ENCODE measurements at places on chromosomes 1 and 21. TPM values are rescaled to one million over a fixed set of nuclear protein-coding genes. Genes with fewer than 3 reads are reported as not detected.

Gene S100B
- total RNA-seq, result not detected

Gene TCHH
- total RNA-seq, result 0.08 TPM

Gene FAM151A
- 78.9 TPM for total RNA-seq

Gene EFNA4
- 3.3 TPM for total RNA-seq

Gene CELA2A
- total RNA-seq, result 0.91 TPM

Gene TPTE
- total RNA-seq, result not detected

GRCh38 chr1:172885971-172886370 is 164.8 kb downstream of the TNFSF18 start:
- no peak for DNase-seq

DNA sequence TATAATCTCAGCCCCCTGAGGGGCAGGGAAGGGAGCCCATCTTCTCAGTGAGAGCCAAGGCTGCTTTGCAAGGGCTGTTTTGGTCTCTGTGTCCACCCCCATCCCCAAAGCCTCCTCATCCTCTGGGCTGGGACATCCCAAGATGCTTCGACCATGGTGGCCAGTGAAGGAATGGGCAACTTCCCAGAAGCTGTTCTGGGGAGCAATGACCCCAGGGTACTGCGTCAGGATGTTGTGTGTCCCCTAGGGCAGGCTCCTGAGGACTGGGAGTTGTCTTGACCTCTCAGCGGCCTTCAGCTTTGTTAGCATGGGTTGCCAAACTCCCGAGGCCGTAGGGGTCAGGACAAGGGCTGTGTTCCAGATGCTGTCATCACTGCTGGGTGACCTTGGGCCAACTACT is 238.4 kb upstream of the POU3F1 start:
- DNase-seq, result peak; percentile 50

DNA sequence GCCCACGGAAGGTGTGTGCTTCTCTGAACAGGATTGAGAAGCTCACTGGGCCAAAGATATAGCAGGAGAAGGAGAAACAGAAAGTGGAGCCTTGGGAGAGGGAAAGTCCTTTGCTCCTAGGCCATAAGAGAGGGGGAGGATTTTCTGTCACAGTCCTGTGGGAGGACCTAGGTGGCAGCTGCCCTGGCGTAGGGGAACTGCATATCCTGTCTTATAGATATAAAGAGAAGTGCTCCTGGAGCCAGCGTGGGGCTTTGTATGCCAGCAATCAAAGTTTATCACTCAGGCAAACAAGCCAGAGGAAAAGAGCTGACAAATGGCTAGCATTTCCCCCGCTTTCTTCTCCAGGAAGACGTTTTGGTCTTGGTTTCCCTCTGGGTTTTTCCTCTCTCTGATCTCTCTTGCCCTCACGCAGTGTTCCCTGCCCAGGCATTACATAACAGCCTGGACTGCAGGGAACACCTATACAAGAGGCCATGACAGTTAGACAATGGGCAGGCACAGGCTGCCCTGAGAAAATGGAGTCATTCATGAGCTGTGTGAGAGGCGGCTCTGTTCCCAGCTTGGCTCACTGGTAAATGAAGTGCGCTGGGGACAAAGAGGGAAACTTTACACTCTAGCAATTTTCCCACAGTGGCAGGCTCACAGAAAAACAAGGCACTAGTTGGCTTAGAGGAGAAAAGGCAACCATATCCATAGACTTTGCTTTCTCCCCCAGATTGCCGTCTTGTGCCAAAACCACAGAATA is 52.5 kb upstream of the ZNF648 start:
- no peak for DNase-seq

- DNase-seq, result peak; percentile 32
Observed at GRCh38 chr1:53377438-53377841, 49.6 kb upstream of the LRP8 start.

- DNase-seq, result no peak
Observed at GRCh38 chr1:156148216-156148615, 5.2 kb upstream of the SEMA4A start.

GRCh38 chr1:117346206-117346928 is 20.9 kb upstream of the MAN1A2 start:
- DNase-seq, result no peak

- DNase-seq, result peak; percentile 89
Observed at GRCh38 chr1:99685516-99686180, 39.7 kb downstream of the PALMD start.

DNA sequence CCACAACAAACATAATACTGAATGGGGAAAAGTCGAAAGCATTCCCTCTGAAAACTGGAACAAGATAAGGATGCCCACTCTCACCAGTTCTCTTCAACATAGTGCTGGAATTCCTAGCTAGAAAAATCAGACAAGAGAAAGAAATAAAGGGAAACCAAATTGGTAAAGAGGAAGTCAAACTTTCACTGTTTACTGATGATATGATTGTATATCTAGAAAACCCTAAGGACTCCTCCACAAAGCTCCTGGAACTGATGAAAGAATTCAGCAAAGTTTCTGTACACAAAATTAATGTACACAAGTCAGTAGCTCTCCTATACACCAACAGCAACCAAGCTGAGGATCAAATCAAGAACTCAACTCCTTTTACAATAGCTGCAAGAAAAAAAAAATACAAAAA is 6.9 kb upstream of the F13B start:
- DNase-seq, result no peak

- DNase-seq, result no peak
Observed at GRCh38 chr1:69246109-69246508, 321.6 kb upstream of the LRRC7 start.

DNA sequence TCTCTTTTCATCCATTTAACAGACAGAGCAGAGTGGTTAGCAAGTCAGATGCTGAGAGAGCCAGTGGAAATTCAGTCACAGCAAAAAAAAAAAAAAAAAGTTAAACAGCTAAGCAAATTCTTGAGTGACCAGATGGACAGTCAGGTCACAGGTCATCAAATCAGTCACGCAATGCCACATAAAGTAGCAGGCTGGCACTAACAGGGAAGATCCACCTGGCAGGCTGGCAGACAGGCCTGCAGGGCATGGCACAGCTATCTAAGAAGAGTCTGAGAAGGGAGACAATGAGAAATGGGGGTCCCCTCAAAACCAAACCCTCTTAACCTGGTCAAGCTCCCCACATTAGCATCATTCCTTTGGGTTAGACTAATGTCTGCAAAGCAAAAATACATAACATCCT is 371.9 kb downstream of the TTLL7 start:
- no peak for DNase-seq

GRCh38 chr1:75745276-75745675 is 20.8 kb downstream of the ACADM start:
- DNase-seq, result no peak

GRCh38 chr21:22900490-22900889 is 1902.3 kb downstream of the NCAM2 start:
- no peak for DNase-seq

GRCh38 chr1:172360511-172360910 is 60.0 kb upstream of the C1orf105 start:
- DNase-seq, result no peak

GRCh38 chr1:55558515-55558914 is 343.4 kb upstream of the USP24 start:
- DNase-seq, result no peak
